Naive thymus-derived CD4-positive, alpha-beta T cell (primary cell): ENCODE measurements at places on chromosomes 1 and 21. TPM values are rescaled to one million over a fixed set of nuclear protein-coding genes. Genes with fewer than 3 reads are reported as not detected.

Gene SMCP
- total RNA-seq: not detected

Gene BPNT1
- total RNA-seq: 10.5 TPM

Gene ADGRL4
- total RNA-seq: not detected in 2 replicates

Gene PTPN14
- total RNA-seq: 0.07 TPM

Gene KMO
- 0.89 TPM for total RNA-seq

Gene NBPF14
- 72.9 TPM for total RNA-seq

Gene PROK1
- not detected for total RNA-seq

Gene VWA1
- total RNA-seq: 0.15 TPM

Gene GJA5
- total RNA-seq: not detected

Gene NPHS2
- not detected for total RNA-seq

Gene MYOG
- total RNA-seq: not detected

Gene ATP1A4
- total RNA-seq: not detected in 2 replicates

Gene SLC9C2
- total RNA-seq: not detected

Gene GPR52
- total RNA-seq: 3.4 TPM

Gene KRTAP10-6
- not detected for total RNA-seq

Gene HUNK
- total RNA-seq: not detected

Gene OLFM3
- not detected for total RNA-seq

Gene DMBX1
- total RNA-seq: not detected

Gene MCOLN2
- total RNA-seq: 3.0 TPM

Gene OR2G3
- total RNA-seq: not detected

Gene PRR9
- total RNA-seq: not detected

Gene RAD54L
- total RNA-seq: 29.9 and 31.9 TPM in 2 replicates

Gene TBX19
- 1.8 TPM for total RNA-seq

Gene BLACAT1
- total RNA-seq: not detected

Gene AMY2A
- total RNA-seq: 0.35 TPM

Gene GART
- 38.3 TPM for total RNA-seq

Gene EFNA1
- 6.9 TPM for total RNA-seq

Gene LAMC2
- total RNA-seq: not detected

Gene HSD3B2
- not detected for total RNA-seq

Gene KLHL21
- 27.8 TPM for total RNA-seq

Gene OR10J1
- total RNA-seq: not detected

Gene DMRTA2
- total RNA-seq: not detected

Gene SPOCD1
- not detected for total RNA-seq

Gene FAM72B
- 1.9 TPM for total RNA-seq

Gene NBPF6
- total RNA-seq: 0.27 and 0.46 TPM in 2 replicates

Gene SH2D2A
- total RNA-seq: 55.0 TPM

Gene LRRN2
- not detected for total RNA-seq
